ENCODE measurements at places on chromosomes 11 and 22. TPM values are rescaled to one million over a fixed set of nuclear protein-coding genes. Genes with fewer than 3 reads are reported as not detected.
A peak's percentile ranks its signal among the peaks of the same experiment; 100 is the strongest.

GRCh38 chr11:12797996-12798395, 123.8 kb downstream of the TEAD1 start:
- DNase-seq = no peak

DNA sequence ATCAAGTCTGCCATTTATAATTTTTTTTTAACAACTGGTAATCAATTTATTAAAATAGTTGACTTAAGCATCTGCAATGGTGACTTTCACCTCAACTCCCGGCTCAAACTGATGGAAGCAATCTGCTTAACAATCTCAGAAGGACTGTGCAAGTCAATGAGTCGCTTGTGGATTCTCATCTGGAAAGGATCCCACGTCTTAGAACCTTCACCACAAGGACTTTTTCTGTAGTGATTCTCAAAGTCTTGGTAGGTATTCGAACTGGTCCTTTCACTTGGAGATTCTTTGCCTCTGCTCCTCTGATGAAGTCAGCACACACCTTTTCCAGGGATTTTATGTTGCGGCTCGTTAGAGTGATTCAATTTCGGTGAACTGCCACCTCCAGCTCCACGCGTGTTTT, 7.3 kb downstream of the RSF1 start:
- DNase-seq = no peak

DNA sequence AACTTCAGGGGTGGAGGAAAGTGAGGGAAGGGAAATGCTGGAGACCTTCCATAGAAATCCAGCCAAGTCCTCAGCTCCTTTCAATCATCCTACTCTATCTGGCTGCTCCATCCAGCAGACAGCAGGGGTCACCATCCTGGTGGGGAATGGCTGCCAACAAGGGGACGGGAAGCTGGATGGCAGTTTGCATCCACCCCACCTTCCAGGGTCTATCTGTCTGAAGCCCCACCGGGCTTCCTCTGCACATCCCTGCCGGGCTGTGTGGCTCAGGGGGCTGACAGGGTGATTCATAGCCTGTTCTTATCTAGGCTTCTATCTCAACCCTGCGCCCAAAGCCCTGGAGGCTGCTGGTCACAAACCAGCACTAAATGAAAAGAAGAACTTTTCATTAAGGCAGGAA, 1.1 kb downstream of the SYTL2 start:
- DNase-seq = peak; percentile 18

- DNase-seq = no peak
These were observed 24.6 kb downstream of the ATG16L2 start for GRCh38 chr11:72838691-72839305.

GRCh38 chr11:129412494-129412893, 36.8 kb downstream of the BARX2 start:
- no peak for DNase-seq

- no peak for DNase-seq
These were observed 374.6 kb upstream of the FAT3 start for GRCh38 chr11:91850021-91850420.

DNA sequence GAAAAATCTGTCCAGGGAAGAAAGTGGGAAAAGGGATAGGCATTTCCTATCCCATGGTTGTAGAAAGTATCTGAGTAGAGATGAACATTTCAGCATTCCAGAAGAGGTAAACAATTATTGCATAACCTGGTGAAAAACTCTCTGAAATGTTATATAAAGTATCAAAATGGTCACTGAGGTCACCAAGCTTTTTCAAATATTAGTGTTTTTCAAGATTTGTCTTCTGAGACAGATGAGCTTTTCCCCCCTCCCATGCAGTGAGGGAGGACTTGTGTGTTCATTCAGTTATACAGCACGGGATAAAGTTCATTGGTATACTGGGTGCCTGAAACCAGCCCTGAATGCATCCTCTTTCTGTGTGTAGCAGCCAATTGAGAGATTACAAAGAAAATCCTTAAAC, 1.9 kb upstream of the DEPDC7 start:
- no peak for DNase-seq

GRCh38 chr11:67627812-67628624, 1.7 kb downstream of the NUDT8 start:
- DNase-seq = no peak

- DNase-seq = peak; percentile 98
These were observed 36.6 kb upstream of the VPREB1 start for GRCh38 chr22:22207845-22208564.

GRCh38 chr22:44686873-44687600, 15.0 kb upstream of the PRR5 start:
- DNase-seq = no peak

- no peak for DNase-seq
These were observed 76.1 kb upstream of the LIN7C start for GRCh38 chr11:27582621-27583020.

- DNase-seq = no peak
These were observed 48.6 kb downstream of the EHF start for GRCh38 chr11:34669458-34669857.

DNA sequence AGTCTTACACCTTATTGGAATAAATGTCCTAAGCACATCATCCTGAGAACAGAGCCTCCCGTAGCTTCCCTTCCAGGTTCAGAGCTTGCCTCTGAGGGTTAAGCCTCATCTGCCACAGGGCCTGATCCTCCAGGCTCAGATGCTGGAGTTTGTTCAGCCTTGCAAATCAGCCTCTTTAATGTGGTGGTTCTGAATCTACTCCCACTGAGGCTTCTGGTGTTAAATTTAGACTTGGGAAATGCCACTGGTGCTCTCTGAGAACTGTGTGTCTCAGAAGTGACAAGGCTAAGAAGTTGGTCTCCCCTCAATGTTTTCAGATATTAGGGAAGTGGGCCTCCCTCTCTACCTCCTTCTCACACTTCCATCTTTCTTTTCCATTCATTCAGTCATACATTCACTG, 68.7 kb downstream of the CCDC81 start:
- DNase-seq = no peak

GRCh38 chr22:27542602-27543001, 259.0 kb downstream of the MN1 start:
- no peak for DNase-seq

DNA sequence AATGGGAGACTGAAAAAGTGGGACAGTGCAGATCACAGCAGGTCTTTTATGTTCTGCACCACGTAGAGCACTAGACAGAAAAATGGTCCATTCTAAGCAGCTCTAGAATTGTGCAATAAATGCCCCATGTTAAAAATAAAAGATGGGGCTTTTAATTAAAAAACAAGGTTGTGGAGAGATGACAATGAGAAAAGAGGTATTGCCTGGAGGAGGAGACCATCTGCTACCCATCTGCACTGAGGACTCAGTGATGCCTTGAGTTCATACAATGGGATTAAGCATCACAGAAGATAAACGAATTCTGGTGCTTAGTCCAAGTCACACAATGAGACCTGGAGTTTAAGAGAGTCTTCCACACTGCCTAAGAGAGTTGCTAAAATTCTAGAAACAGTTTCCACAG, 73.6 kb downstream of the PAK1 start:
- DNase-seq = no peak

DNA sequence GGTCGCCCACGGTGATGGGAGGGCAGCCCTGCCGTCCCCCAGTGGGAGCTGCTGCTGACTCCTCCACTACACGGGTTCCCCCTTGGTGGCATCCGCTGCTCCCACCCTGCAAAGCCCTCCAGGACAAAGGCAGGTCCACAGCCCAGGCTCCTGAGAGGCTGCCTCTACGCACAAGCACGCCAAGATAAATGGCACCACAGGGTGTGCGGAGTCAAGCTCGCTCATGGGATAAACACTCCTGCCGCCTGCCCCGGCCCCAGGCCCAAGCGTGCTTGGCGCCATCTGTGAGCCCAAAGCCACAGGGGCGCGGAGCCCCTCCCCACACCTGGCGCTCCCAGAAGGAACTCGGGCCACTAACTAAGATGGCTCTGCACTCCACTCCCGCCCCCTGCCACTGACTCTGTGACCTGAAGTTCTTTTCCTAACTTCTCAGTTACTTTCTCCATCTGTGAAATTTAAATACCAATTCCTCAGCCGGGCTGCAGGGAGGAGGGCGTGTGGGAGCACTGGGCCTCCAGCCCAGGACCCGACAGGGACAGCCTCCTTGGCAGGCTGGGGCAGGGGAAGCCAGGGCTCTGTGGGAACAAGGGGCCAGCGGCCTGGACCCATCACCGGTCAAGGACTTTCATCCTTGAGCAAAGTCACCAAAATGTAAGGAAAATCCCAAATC, 14.9 kb downstream of the EHD1 start:
- no peak for DNase-seq

DNA sequence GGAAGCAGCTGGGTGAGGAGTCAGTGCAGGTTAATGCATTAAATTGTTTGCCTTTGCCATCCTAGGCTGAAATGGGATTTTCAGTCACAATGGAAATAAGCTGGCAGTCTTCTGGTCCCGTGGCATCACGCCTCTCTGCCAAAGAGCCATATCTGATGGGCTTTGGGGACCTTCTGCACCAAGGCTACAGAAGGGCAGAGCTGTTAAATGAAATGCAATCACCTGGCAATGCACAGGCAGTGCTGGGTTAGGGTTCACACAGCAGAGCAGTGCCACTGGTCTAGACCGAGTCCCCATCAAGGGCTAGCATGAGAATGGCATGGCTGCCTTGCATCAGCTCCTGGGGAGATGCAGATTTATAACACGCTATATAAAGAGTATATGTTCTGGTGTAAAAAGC, 749.2 kb downstream of the NTM start:
- no peak for DNase-seq

DNA sequence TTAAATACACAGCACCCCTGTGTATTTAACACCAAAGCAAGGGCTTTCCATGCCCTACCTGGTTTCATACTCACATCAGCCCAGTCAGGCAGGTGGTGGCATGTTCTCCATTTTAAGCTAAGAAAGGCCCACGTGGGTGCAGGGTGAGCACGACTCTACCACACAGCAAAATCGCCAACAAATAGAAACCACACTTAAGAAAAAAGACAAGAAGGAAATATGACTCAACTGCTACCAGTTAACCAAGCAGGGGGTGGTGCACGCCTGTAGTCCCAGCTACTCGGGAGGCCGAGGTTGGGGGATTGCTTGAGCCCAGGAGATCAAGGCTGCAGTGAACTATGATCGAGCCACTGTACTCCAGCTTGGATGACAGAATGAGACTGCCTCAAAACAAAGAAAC, 35.2 kb upstream of the TFIP11 start:
- DNase-seq = no peak

- no peak for DNase-seq
These were observed 59.7 kb downstream of the NARS2 start for GRCh38 chr11:78514922-78515502.

- DNase-seq = no peak
These were observed 778 bp downstream of the KDELR3 start for GRCh38 chr22:38468443-38469305.

- DNase-seq = no peak
These were observed 14.6 kb downstream of the GLB1L2 start for GRCh38 chr11:134346101-134346975.

GRCh38 chr11:88250566-88251242, 75.5 kb upstream of the RAB38 start:
- no peak for DNase-seq

- DNase-seq = no peak
These were observed 6.4 kb downstream of the GATD1 start for GRCh38 chr11:770642-771616.

DNA sequence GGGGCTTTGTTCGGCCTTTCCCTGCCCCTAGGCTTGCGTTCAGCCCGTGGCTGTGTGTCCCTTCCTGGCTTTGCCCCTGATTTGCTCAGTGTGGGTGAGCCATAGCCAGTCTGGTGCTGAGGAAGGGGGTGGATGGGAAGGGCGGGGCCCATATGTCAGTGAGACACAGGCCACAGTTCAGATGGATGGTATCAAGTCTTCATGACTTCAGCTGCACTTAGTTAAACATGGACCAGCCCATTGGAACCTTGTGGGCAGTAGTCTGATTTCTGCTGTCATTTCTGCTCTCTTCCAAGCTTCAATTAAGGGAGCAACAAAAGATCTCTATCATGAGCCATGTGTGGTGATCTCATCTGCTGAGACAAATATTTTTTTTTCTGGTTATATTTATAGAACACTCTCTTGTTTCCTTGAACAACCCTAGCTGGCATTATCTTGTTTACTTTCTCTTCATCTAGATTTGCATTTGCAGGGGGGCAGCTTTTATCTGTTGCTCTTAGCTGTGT, 21.6 kb upstream of the PEX26 start:
- DNase-seq = peak; percentile 64

DNA sequence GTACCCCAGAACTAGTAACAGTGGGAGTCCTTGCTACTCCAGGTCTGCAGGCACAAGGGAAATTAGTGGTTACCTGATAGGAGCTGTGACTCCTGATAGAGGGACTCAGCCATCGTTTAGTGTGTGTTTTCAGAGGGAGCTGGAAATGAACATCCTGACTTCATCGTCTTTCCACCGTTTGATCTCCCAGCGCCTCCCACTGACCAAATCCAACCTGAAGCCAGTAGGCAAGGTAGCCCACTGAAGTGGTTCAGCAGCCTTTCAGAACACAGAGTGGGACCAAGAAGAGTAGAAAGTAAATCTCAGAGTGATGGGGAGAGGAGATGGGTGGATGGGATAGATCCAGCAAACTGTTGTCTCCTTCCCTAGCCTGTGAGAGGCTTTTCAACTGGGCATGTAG, 385.9 kb downstream of the INSC start:
- DNase-seq = no peak

- no peak for DNase-seq
These were observed 2.8 kb upstream of the BARX2 start for GRCh38 chr11:129372609-129373488.

Gene POU2F3
- not detected for total RNA-seq

Gene NCF4
- total RNA-seq = 121 TPM

Gene CLDN5
- not detected for total RNA-seq

Gene B3GAT1
- not detected for total RNA-seq

Gene OR8A1
- total RNA-seq = not detected

Gene FIBIN
- total RNA-seq = not detected

Gene TUBA8
- 2.0 TPM for total RNA-seq

Gene SERPIND1
- not detected for total RNA-seq

Gene PGA5
- total RNA-seq = not detected

Gene P2RY6
- not detected for total RNA-seq

Gene AMOTL1
- total RNA-seq = not detected

Gene CHRNA10
- total RNA-seq = 3.3 TPM

Gene LRRC10B
- total RNA-seq = not detected

All from OCI-LY7 (cell line).